H7 (cell line): ENCODE measurements at places on chromosomes 4 and X.

DNA sequence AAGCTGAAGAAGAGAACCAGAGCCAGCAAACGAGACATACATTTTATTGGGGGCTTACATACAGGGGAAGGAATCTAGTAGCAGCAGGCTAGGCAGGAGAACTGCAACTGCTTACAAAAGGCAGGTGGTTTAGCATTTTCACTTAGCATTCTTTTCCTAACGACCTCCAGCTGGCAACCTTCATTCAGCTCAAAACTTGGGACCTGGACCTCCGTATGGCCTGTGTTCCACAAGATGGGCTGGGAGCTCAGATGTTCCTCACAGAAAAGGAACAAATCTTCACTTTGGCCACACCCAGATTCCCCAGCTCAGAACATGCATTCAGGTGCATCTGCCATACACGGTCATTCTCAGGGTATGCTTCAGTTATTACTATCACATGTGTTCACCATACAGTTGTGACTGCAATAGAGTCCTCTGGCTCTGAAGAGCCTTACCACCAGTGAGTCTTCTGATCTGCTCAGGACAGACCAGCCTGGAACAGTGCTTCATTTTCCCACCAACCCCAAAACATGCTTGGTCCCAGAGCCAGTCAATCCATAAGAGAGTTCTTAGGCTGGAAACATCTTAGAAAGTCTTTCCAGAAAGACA lies 29.6 kb upstream of the AP1AR start:
- no peak for DNase-seq

- DNase-seq, result no peak
These were observed 25.6 kb upstream of the PTTG2 start for GRCh38 chr4:37934609-37935008.

GRCh38 chr4:164012396-164013027 lies 518.0 kb downstream of the TMA16 start:
- DNase-seq, result peak; percentile 10

DNA sequence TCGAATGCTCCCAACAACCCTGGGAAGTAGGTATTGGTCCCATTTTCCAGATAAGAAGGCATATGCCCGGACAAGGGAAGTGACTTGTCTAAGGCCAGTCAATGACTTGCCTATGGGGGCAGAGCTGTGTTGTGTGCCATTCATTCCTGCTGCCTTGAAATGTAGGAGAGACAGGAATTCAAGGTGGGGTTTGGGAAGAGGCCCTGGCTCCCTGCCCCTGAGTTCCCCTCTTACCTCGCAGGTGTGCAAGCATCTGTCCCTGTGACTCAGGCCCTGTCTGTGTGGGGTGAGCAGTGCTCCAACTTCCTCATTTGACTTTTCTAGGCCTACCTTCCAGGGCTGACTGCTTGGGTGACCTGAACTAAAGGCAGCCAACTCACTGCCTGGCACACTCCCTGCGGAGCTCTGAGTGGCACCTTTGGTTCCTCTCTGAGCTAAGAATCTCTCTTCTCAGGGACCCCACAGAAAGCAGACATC lies 5.1 kb downstream of the EFNB1 start:
- DNase-seq, result peak; percentile 18

GRCh38 chr4:156459584-156459983 lies 505.9 kb upstream of the CTSO start:
- DNase-seq, result no peak

- no peak for DNase-seq
These were observed 8.2 kb upstream of the ABCG2 start for GRCh38 chr4:88166608-88167007.
